ENCODE measurements at places on chromosomes 4 and X.

DNA sequence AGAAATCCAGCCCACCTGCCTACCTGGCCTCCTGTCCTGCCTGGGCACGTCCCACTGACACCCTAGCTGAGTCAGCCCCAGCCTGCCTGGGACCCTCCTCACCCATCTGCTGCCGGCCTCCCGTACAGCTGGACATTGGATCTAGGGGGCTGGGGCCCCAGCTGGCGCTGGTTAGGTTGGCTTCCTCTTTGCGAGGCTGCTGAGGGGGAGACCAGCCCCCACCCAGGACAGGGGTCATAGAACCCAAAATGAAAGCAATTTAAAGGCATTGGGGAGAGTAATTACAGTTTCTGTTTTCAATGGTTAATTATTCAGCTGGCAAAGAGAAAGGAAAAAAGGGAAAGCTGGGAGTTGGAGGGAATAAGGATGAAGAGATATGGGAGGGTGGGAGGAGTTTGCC is 15.8 kb downstream of the EFNB1 start:
- DNase-seq = no peak

- no peak for DNase-seq
Observed at GRCh38 chr4:65521666-65522065, 148.6 kb downstream of the EPHA5 start.

GRCh38 chr4:70739496-70740337 is 18.0 kb downstream of the RUFY3 start:
- no peak for DNase-seq

DNA sequence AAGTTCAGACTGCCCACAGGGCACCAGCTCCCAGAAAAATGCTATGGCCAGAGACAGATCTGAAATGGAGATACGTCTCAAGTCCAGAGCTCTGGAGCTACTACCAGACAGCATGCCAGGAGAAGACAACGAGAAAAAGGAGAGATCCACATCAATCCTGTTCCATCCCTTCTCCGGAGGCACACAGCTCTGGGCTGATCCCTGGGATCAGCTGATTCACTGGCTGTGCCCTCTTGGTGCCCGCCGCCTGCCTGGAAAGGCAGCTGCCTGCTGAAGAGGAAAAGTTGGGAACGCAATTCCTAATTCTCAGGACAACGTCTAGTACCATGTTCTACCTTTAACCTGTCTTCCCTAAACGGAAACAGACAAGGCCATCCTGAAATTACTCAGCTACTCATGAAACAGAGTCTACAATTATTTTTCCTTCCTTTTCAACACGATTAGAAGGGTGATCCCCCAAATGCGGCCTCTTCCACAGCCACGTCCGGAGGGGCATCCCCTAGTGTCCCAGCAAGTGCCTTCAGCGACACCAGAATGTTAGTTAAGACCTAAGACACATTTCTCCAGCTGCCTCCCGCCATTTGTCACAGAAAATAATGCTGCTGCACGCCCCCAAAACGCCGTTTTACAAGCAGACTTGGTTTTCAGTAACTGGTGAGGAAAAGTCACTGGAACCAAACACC is 2.4 kb downstream of the ZFYVE28 start:
- DNase-seq = no peak

- peak; percentile 95 for DNase-seq
Observed at GRCh38 chr4:173252024-173252935, 81.9 kb downstream of the HMGB2 start.

DNA sequence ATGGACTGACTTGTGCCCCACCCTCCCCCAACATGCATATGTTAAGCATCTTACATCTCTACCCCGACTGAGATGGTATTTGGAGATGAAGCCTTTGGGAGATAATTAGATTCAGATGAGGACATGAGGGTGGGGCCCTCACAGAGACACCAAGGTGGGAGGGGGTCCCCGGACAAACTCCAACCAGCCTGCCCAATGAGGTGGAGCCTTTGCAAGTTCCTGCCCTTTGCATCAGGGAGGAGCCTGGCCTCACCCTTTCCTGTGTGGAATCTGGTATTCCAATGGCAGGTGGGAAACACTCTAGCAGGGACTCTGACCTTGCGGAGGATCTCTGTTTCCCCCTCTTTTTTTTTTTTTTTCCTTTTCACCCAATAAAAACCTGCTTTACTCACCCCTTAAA is 589.9 kb upstream of the BOD1L1 start:
- no peak for DNase-seq

All from Panc1 (cell line).